Astrocyte of the hippocampus (primary cell): ENCODE measurements at places on chromosomes 11 and 22.

DNA sequence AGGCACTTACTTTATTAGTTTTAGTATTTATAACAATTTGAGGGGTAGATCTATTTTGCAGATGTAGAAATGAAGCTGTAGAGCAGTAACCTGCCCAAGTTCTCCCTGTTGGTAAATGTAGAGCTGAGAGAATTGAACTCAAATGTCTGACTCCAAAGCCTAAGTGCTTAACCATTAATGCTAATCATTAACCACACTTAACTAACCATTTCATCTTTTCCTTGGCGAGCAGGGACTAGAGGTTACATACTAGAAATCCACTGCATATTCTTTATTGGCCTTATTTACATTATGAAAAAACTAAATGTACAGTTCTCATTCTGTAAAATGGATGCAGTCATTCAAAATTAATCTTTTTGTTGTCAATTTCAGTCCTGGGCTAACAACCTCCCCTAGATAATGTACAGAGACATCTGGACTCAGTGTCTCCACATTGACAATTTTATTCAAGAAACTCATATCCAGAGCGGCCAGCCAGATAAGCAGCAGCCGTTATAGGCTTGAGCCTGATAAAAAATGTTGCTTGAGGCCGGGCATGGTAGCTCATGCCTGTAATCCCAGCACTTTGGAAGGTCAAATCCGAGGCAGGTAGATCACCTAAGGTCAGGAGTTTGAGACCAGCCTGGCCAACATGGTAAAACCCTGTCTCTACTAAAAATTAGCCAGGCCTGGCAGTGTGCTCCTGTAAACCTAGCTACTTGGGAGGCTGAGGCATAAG is 76.7 kb upstream of the PICALM start:
- no peak for DNase-seq

DNA sequence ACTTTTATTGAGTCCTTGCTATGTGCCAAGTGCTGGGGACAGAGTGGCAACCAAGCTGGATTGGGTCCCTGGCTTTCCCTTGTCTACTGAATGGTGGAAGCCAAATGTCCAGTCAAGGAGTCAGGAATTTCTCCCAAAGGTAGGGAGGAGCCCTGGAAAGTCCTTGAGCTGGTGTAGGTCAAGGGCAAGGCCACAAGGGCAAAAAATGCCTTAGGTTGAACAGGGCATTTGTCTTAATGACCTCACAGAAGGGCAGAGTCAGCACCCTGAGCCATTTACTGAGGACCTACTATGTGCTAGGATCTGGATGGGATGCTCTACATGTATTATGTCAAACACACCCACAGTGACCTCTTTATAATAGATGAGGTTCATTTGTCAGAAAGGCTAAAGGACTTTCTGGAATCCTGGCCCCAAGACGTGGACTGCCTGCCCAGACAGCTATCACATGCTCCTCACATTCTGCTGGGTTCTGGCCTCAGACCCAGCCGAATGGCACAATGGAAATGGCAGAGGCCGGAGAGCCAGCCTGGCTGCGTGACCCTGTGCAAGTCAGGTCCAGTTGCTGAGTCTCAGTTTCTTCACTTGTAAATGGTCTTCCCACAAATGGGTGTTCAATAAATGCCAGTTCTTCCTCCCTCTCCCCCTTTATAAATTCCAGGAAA is 17.7 kb downstream of the MOGAT2 start:
- no peak for DNase-seq

DNA sequence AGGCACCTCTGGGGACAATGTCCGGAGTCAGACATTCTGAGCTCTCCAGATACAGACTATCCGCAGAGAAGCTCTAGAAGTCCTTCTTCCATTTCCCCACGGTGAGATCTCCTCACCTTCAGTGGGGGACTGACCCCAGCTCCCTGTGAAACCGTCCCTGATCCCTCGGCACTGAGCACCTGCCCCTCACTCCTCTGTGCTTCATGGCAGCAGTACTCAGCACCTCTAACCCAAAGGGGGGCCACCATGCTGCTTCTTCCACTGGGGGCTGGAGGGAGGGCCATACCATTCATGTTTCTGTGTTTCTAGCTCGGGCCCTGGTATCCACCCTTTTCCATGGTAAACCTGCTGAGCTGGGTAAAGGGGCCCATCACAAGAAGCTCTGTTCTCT is 321.7 kb downstream of the BRD1 start:
- no peak for DNase-seq

DNA sequence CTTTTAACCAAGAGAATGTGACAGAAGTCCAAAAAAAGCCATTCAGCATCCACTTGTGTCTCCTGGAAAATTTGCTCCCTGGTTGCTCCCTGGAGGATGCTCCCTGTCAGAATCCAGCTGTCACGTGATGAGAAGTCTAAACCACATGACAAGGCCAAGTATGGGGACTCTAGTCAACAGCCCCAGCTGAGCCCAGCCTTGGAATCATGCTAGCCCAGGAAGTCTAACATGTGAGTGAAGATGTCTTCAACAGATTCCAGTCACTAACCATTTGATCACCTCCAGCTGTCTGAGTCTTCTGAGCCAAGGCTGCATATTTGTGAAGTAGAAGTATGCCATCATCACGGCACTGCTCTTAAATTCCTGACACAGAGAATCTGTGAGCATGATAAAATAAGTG is 4.2 kb downstream of the OR56B4 start:
- DNase-seq = no peak

GRCh38 chr11:126280595-126280994 is 2.3 kb upstream of the TIRAP start:
- no peak for DNase-seq

- no peak for DNase-seq
These were observed 29.6 kb downstream of the IRAG1 start for GRCh38 chr11:10663990-10664389.

DNA sequence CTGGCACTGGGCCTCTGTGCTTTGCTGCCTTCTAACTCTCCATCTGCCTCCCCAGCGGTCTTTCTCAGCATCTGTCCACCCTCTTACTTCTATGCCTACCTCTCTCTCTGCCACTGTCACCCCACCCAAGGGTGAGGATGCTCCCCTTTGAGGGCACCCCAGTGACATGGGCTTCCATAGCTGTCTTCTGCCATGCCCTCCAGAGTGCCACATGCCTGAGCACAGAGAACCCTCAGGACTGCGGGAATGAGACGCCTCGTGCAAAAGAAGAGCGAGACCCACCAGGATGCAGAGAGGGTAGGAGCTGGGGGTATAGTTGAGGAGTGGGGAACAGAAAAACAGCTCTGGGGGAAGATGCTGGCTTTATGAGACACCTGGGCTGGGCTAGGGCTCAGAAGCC is 64.3 kb downstream of the BTG4 start:
- no peak for DNase-seq

- peak; percentile 16 for DNase-seq
These were observed 565.7 kb downstream of the METTL15 start for GRCh38 chr11:28673691-28674432.

DNA sequence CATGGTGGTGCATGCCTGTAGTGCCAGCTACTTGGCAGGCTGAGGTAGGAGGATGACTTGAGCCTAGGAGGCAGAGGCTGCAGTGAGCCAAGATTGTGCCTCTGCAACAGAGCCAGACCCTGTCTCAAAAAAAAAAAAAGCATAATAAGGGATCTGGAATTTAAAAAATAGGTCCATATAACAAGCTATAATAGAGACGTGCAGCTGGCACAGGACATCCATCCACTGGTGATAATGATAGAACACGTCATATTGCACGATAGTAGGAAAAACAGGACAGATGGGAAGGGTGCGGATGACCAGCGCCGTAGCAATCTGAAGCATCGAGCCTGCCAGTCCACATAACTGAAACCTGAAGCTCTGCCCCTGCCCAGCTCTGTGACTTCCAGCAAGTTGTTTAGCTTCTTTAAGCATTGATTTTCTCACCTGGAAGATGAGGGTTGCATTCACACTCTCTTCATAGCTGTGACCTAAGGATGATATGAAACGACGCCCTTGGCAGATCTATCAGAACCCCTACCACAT is 60.3 kb upstream of the PRODH start:
- DNase-seq = no peak

DNA sequence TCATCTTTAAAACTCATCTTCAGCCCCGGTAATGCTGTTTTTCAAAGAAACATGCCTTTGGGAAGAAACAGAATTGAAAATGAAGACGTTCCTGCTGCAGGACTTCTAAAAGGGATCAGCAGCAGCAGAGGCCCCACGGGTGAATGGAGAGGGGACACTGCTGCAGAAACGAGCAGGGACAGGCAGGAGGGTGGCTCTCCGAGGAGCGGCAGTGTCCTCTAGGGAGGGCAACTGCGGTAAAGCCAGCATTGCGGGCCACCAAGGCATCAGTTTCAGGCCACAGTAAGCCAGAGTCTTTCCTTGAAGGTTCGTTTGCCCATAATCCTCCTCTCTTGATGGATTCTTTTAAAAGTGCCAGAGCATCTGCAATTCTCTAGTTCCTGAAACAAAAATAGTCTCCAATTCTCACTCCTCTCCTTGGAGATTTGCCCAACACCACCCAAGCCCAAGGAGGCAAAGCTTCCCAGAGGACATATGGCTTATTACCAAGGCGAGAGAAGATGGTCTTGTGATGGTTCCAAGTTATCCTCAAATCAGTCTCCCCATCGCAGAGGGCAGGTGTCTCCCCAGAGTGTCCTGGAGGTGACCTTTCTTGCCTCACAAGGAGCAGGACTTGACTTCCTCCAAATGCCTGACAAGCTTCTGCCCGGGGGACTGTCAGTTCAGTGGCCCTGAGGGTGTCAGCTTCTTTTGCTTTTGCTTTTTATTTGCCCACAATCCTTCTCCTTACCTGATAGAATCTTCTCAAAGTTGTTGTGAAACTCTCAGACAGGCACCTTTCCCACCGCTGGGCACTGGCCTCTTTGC is 341.1 kb upstream of the B3GAT1 start:
- no peak for DNase-seq

DNA sequence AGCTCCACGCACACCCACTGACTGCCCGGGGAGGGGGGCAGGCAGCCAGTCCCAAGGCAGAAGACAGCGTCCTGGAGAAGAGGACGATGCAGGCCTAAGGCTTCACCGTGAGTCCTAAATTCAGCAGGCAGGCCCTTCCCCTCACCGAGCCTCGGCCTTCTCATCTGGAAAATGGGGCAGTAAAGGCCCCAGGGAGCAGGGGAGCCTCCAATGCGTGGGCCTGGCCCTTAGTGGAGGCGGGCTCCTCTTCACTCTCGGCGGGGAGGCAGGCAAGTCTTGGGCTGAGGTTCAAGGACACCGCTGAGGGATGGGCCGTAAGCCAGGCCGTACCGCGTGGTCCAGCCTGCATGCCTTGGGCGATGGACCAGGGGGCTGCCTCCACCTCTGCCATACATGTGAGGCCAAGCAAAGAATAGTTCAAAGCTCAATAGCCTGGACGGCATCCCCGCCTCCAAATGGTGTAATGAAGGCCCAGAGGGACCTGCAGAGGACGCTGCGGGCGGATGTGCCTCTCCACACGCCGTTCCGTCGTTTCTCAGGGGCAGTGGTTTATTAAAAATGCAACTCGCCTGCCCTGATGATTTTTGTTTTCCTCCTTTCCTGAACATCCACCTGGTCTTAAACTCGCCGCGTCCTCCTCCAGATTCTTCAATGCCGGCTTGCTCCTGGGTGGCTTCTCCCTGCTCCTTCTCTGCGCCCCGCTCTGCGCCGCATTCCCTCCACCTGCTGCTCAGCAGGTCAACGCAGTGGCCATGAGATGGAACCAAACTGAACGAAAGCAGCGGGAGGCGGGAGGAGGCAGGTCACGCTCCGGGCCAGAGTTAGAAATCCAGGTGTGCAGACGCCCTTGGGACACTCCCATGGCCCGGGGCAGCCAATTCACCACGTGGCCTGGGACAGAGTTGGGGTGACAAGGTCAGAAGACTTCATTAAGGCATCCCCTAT is 627.8 kb downstream of the TBC1D22A start:
- no peak for DNase-seq

DNA sequence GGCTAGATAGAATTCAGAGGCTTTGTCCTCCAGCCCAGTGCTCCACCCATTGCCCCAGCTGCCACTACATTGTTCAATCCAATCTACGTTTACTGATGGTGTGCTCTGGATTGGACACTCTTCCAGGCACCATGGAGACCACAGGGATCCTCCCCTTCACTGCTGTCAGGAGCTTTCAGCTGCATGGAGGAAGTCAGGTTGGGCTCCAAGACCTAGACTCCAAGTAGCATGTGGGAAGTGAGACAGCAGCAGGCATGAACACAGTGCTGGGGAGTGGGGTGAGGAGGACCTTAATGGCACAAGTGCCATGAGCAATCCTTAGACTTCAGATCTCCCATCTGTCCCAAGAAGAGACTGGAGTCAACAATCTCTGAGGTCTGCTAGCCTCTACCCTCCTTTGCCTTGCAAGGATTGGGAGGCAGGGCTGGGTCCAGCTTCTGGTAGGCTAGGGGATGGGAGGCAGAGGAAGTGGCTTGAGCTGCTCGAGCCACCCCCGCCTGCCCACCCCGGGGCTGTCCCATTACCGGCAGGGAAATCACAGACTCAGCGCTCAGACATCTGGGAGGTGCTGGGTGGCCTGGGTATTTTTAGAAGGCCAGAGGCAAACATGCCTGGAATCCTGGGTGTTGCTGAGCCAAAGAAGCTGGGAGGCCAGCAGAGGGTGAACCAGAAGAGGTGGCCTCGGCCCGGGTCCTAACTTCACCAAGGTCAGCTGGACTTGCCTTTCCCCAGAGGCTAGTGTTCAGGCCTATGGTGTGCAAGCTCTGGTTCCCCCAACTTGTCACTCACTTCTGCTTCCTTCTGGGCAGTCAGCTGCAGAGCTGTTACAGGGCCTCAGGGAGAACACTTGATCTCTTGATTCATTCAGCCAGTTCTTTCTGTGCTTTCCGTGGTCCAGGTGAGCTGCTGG is 15.2 kb upstream of the FCHSD2 start:
- DNase-seq = peak; percentile 52
